Occipital lobe (tissue), 3 donors: ENCODE measurements at places on chromosomes 3 and 15.

DNA sequence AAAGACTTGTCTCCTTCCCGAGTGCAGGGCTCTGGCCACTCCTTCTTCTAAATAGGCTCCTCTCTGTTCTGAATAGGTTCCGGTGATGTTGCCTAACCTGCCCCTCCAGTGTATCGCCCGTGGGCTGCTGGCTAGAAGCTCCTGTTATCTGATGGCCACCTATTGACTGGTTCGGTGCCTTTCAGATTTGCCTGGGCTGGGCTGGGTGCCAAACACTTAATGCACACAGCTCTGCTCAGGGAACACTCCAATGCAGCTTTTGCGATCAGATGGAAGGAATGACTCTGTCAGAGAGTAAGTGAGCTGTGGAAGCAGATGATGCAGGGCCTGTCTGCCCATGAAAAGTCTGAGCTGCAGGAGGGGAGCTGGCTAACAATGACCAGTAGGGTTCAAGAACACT is 112.9 kb downstream of the CORO2B start:
- no peak for DNase-seq

- no peak for DNase-seq
Observed at GRCh38 chr3:28050885-28051284, 190.5 kb upstream of the CMC1 start.

DNA sequence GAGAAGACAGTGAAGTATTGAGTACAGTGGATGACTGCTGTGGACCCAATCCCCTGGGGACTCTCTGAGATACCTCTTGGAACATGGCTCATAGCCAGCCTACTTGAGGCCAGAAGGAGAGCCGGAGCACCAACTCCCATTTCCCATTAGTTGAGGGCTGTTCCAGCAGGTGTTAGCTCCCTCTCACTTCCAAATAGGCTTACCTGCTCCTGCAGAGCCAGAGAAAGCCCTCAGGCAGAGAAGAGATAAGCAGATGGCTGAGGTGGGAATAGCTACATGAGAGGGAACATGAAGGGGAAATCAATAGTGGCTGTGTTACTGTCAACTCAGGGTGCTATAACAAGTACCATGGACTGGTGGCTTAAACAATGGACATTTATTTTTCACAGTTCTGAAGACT is 4.6 kb upstream of the CCK start:
- no peak for DNase-seq

DNA sequence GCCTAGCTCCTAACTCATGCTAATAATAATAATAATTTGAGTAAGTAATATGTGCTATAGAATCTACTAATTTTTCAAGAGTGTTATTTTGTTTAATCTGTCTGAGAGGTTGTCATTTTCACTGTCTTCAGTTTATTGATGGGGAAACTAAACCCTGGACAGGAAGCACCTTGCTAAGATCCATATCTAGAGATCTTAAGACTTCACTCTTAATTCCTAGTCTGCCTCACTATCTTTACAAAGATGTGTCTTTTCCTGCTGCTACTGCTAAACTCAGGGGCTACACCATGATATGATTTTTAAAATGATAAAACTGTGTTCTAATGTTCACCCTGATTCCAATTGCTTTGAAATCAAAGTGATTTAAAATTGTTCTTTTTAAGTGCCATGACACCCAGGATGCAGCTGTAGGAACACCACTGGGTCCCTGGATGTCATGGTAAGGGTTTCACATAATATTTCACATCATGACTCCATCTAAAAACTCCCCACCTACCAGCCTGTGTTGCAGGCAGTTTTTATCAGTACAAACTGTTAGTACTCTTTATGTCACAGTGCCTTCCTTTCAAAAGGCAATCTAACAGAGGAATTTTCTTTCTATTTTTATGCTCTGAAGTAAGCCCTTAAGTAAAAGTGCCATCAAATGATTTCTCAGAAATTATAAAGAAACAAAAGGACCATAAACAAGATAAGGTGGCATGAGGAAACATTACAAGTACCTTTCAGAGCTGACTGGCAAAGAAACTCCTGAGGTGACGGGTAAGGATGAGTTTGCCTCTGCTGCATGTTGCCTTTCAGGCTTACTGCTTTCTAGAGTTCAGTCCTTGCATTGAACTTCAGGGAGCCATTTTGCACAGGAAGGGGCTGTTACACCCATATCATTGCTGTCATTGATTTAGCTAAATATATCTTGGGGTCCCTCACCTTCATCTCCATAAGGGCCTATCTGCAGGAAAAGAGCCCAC is 160.1 kb upstream of the SATB1 start:
- no peak for DNase-seq

DNA sequence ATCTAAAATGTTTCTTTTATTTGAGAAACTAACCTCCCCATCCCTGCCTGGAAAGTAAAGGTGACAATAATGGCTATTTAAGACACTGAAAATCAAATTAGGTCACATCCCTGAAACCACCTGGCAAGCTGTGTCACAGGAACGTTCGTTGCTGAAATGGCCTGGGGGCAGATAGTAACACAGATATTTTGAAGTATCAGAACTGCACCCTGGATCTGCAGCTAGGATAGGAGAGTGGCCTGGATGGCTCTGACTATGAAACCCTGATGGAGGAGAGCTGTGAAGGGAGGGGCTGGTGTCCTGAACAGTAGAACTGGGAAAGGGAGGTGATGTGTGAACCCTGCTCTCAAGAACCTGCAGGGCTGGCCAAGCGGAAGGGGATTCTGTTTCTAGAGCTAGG is 648.3 kb upstream of the CFAP20DC start:
- no peak for DNase-seq

DNA sequence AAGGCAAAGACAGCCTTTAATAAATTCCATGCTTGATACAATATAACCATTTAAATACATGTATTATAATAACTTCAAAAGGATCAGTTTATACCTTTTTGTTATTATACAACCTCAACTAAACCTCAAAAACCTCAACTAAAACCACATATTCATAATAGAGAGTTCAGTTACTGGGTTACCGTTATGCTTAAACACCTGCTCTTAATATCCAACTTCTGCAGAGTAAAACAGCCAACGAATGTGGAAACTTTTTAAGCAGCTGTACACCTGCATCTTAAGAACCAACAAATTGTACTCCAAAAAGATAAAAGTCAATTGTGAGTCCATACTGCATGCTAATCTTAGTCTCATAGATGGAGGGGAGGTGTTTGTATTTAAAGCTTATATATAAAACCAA is 53.5 kb downstream of the TFDP2 start:
- no peak for DNase-seq

GRCh38 chr3:78427303-78427702 is 1340.5 kb downstream of the ROBO1 start:
- DNase-seq = no peak

DNA sequence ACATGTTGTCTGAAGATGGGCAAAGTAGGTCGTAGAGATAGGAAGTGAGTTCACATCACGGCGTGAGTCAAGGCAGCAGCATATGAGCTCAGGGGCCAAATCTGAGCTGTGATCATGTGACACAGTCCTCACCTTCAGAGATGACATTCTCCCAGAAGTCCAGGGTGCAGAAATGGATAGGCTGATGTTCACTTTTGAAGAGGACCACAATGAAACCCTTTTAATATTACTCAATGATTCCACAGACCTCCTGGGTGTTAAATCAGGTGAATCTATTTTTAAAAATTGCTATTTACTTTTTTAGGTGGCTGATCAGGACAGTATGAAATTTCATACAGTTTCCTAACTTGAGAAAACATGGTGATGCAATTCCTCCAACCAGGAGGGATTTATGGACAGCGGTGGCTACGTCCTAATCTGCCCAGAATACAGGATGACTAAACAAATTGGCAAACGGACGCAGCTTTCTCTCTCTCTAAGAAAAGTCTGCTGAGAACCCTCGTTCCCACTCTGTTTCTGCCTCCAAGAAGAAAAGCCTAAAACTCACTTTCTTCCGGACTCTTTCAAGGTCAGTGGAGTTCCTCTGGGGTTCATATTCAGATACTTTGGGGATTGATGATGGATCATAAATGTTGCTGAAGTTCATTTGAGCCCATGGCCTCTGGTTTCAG is 34.4 kb downstream of the B3GNT5 start:
- no peak for DNase-seq

DNA sequence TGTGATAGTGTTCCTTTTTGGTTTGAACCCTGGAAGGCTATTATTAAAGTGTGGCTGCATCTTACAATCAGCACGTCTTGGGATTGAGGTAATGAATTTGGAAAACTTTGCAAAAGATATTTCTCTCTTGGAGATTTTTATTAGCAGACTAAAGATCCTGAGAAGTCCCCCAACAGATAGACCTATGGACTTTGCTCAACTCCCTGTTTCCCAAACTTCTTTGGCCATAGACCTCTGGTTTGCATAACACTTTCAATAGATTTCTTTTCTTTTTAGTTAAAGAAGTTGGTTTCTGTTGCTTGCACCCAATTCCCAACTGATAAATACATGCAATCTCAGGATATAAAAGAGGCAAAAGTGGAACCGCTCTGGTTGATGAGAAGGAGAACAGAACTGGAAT is 465.8 kb upstream of the PROK2 start:
- DNase-seq = no peak

DNA sequence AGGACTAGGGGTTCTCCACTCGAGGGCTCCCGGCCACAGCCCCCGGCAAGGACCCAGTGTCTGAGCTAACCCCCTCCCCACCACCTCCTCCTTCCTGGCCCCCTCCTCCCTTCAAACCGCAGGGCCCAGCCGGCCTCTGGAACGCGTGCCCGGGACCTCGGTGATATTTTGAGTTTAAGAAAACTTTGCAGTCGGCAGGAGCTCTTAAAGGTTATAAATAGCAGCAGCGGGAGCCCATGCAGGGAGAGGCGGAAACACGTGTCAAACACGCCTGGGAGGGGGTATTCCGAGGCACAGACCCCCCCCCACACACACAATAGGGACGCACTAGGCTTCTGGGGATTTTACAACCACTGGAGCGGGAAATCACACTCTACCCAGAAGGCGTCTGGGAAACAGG is 3.1 kb upstream of the PTH1R start:
- no peak for DNase-seq

DNA sequence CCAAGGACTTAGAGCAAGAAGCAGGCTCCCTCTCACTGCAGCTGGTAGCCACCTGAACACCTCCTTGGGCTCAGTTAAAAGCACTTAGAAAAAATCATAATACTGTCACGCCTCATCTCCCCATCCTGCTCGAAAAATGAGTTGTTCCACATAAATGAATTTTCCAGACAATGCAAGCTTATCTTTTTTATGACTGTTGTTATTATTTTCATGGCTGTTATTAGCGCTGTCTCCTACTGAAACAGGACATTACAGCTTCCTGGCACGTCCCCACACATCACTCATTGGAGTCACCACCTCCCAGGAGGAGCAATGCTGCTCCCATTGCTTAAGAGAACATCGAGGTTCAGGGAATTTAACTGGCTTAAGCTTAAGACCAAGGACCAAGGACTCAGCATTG is 26.5 kb downstream of the CCDC33 start:
- no peak for DNase-seq

- DNase-seq = no peak
Observed at GRCh38 chr3:69669070-69669469, 70.2 kb upstream of the MITF start.

DNA sequence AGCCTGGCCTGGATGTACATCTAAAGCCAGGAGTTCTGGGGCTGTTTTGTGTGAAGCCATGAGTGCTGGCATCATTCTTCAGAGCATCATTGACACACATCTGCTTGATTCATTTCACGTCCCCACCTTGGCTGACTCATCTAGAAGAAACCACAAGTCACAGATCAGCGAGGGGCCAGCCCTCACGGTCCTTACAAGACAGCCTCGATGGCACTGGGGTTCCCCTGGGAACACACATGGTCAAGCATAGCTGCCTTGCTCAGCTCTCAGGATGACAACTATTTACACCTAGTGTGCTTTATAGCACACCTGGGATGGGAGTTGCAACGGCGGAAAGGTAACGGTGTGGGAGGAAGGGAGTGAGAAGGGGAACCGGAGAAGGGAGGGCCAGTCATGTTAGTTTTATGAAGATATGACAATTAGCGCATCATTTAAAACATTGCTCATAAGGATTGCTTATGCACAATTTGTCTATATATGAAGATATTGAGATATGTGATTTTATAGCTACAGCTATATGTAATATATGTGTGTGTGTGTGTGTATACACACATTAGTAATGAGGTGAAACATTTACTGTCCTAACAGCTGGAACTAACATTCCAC is 227.1 kb downstream of the RPLP1 start:
- DNase-seq = no peak

- DNase-seq = no peak
Observed at GRCh38 chr3:161393803-161394202, 22.5 kb upstream of the SPTSSB start.

GRCh38 chr3:174355505-174355904 is 503.6 kb upstream of the NAALADL2 start:
- DNase-seq = no peak

DNA sequence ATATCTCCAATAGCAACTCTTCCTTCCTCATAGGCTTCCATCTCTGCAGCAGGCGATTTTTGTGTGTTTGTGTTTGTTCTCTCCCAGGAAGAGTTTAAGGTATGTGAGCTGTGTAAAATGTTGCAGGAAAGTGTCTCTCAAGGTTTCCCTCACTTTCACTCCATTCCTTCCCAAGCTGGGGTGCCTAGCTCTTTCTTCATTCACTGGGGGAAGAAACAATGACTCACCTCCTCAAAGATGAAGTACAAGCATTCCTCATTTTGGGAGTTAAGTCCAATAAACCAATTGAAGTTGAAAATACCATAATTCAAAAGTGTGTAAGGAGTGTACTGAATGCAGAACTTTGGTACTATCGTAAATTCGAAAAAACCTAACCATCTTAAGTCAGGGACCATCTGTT is 422.7 kb upstream of the CFAP20DC start:
- DNase-seq = no peak

DNA sequence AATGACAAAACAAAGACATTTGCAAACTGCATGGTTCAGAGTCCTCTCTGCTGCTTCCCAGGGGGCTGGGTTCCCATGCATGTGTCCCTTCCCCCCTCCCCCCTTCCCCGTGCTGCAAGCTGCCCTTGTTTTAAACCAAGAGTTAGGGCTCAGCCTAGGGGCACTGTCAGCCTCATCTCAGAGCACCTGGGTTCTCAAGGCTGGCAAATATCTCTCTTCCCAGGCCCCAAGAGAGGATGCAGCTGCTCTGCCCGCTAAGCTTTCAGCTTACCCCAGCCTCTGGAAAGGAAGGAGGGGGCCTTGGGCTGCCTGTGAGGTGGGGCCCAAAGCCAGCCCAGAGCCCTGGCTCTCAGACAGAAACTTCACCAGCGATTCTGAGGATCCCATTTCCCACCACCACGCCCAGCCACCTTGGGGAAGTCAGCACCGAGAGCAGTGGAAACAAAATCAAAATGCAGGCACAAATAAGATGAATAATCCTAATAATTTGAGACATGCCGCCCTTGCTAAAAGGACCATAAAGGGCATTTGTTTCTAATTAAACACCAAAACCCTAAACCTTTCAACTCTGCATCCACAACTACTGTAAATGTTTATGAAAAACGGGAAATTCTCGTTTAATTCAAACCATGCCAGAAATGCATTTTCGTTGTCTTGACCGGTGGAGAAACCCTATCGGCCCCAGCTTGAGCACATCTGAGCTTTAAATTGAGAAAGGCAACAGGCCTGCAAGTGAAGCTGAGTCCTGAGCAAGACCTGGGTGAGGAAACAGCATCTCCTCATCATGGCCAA is 67.7 kb upstream of the WNT5A start:
- DNase-seq = no peak

- no peak for DNase-seq
Observed at GRCh38 chr3:105904678-105905284, 36.0 kb upstream of the CBLB start.
